ENCODE measurements at places on chromosomes 2 and 18.

- no peak for DNase-seq
Measured at GRCh38 chr2:42029171-42029570, 18.6 kb upstream of the PKDCC start.

- no peak for DNase-seq
Measured at GRCh38 chr2:70241340-70241739, 7.1 kb downstream of the TIA1 start.

- DNase-seq: no peak
Measured at GRCh38 chr2:44424211-44424610, 62.5 kb downstream of the CAMKMT start.

GRCh38 chr18:10515456-10515855, 10.4 kb upstream of the NAPG start:
- DNase-seq: no peak

DNA sequence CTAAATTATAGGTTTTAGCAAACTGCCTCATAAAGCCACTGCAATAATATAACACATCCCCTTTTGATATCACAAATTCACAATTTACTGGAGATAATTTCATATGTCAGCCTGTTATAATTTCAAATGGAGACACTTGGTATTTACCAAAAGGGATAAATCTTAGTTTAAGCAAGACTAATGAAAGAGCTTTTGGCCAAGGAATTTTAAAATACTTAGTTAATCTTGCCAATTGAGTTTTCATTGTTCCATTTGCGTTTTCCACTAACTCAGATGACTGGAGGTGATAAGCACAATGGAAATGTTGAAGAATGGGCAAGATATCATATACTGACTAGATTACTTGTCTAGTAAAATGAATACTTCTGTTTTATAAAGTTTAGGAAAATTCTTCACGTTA, 379.3 kb upstream of the SYT4 start:
- no peak for DNase-seq

- DNase-seq: no peak
Measured at GRCh38 chr2:18380321-18380720, 180.1 kb downstream of the RDH14 start.

DNA sequence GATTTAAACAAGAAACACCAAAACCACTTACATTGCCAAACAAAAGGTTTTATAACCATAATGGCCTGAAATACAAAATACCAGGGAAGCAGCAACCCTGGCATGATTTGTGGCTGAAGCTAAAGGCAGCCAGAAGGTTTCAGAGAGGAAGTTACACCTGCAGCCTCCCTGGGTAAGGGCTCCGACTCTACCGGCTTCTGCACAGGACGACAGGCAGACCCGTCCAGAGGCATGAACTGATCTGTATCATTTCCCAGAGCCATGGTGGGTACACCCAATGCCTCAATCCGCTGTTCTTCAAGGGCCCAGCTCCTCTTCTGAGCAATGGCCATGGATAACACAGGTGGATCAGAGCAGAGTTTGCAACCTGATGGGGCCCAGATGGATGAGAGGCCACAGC, 71.6 kb downstream of the PXDN start:
- DNase-seq: no peak

Measured in trophoblast cell (in vitro differentiated cells and primary cell).